ENCODE measurements at places on chromosomes 2 and 18. TPM values are rescaled to one million over a fixed set of nuclear protein-coding genes. Genes with fewer than 3 reads are reported as not detected.
A peak's percentile ranks its signal among the peaks of the same experiment; 100 is the strongest.

Gene RAB6D
- total RNA-seq, result not detected

Gene TACR1
- total RNA-seq, result 0.84 TPM

DNA sequence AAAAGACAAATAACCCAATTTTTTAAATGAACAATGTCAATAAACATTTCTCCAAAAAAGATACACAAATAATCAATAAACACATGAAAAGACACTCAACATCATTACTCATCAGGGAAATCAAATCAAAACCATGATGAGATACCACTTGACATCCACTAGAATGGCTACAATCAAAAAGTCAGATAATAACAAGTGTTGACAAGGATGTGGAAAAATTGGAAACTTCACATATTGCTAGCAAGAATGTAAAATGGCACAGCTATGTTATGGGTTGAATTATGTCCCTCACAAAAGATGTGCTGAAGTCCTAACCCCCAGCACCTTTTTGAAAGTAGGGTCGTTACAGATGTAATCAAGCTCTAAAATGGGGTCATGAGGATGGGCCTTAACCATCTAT lies 33.2 kb downstream of the TNS1 start:
- H3K27ac ChIP-seq, result no peak overlapping the region
- no peaks in the 10 kb centered on the region for H3K36me3 ChIP-seq
- H3K27me3 ChIP-seq, result no peaks in the 10 kb centered on the region

DNA sequence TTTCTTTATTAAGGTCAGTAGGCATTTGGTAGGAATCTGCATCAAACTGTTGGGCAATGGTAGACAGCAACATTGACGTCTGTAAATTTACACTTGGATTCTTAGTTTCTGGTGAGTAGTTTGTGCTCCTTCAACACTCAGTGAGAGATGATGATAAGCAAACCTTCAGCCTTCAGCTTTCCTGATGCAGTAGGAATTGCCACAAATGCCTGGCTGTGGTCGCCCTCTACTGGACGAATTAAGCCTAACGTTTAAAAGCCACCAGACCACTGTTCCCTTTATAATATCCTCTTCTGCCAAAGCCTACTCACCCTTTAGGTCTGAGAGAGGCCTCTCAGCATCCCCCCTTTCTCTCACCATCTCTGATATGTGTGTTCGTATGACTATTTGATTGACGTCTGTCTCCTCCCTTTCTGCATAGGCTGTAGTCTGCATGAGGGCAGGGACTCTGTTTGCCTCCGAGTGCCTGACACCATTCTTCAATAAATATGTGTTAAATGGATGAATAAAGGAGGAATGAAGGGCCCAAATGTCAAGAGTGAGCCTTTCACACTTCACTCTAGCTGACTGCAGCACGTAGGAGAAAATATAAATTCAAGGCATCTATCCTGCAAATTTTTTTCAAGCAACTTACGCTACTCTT lies 47.0 kb upstream of the PLEKHM3 start:
- peak; percentile 71 for DNase-seq
- H3K27me3 ChIP-seq, result no peaks in the 10 kb centered on the region
- H3K4me3 ChIP-seq, result no peak overlapping the region
- no peaks in the 10 kb centered on the region for H3K36me3 ChIP-seq
- no peaks in the 10 kb centered on the region for H3K4me1 ChIP-seq
- H3K27ac ChIP-seq, result no peak overlapping the region

DNA sequence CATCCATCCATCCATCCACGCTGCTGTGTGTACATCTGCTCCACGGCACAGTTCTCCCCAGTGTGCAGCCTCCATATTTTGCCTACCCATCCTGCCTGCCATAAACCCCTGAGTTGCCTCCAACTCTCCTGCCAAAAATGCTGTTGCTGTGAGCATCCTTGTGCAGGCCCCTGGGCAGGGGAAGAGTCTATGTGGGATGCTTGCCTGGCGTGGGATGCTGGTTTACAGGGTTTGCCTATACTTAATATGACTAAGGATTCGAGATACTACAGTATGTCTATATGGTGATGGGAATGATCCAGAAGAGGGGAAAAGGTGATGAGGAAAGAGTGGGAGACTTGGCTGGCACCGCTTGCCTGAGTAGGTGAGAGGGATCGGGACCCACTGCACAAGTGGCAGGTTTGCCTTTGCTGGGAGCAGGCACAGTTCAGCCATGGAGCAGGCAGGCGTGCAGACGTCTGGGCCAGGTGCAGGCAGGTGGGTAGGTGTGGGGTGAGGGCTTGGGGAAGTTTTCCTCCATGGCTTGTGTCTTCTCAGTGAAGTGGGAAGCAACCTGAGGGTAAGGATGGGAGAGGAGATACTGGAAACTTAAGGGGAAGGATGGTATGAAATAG lies 30.2 kb upstream of the FAHD2A start:
- no peak for DNase-seq
- no peaks in the 10 kb centered on the region for H3K36me3 ChIP-seq
- no peaks in the 10 kb centered on the region for H3K4me1 ChIP-seq
- no peak overlapping the region for H3K4me3 ChIP-seq

GRCh38 chr2:69213201-69213600 lies 173.8 kb downstream of the GFPT1 start:
- no peak for DNase-seq
- no peaks in the 10 kb centered on the region for H3K4me1 ChIP-seq
- no peaks in the 10 kb centered on the region for H3K27me3 ChIP-seq
- no peak overlapping the region for H3K4me3 ChIP-seq

- no peak for DNase-seq
- no peaks in the 10 kb centered on the region for H3K36me3 ChIP-seq
- no peaks in the 10 kb centered on the region for H3K4me1 ChIP-seq
- H3K27ac ChIP-seq, result no peak overlapping the region
- no peak overlapping the region for H3K4me3 ChIP-seq
- H3K27me3 ChIP-seq, result no peaks in the 10 kb centered on the region
These were observed 242.6 kb upstream of the TCF4 start for GRCh38 chr18:55830544-55830943.

GRCh38 chr2:186751790-186752189 lies 57.9 kb downstream of the FAM171B start:
- no peaks in the 10 kb centered on the region for H3K4me1 ChIP-seq
- H3K27me3 ChIP-seq, result no peaks in the 10 kb centered on the region
- H3K4me3 ChIP-seq, result no peak overlapping the region
- no peak overlapping the region for H3K27ac ChIP-seq
- no peak for DNase-seq

Gene PCARE
- total RNA-seq, result not detected

GRCh38 chr2:201572846-201573508 lies 70.3 kb downstream of the TMEM237 start:
- no peak overlapping the region for H3K4me3 ChIP-seq
- H3K27ac ChIP-seq, result no peak overlapping the region
- no peaks in the 10 kb centered on the region for H3K27me3 ChIP-seq
- H3K36me3 ChIP-seq, result no peaks in the 10 kb centered on the region
- DNase-seq, result no peak

DNA sequence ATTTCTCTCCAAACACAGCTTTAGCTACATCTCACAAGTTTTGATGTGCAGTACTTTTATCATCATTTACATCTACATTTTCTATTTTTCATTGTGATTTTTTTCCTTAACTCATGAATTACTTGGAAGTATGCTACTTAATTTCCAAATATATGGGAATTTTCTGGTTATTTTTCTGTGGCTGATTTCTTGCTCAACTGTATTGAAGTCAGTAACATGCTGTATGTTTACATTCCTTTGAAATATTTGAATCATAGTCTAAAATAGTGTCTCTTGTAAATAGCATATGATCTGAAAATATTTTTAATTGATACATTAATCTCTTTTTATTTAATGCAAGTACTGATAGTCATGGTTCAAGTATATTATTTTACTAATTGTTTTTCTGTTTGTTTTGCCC lies 26.0 kb upstream of the GALNT5 start:
- peaks cover 5% of the 10 kb centered on the region for H3K27me3 ChIP-seq
- no peak overlapping the region for H3K27ac ChIP-seq
- no peak for DNase-seq
- H3K36me3 ChIP-seq, result no peaks in the 10 kb centered on the region
- H3K4me1 ChIP-seq, result no peaks in the 10 kb centered on the region

DNA sequence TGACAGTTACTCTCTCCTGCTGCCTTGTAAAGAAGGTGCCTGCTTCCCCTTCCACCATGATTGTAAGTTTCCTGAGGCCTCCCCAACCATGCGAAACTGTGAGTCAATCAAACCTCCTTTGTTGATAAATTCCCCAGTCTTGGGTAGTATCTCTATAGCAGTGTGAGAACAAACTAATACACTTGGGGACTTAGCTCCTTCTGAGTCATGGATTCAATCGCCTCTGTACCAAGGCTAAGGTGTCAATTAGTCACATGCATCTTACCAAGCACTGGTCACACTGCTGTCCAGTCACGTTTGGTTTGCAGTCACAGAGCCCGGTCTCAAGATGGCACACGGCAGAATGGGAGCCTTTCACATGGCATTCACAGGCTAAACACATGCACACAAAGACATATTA lies 100.6 kb downstream of the LAMA1 start:
- H3K27me3 ChIP-seq, result no peaks in the 10 kb centered on the region
- no peaks in the 10 kb centered on the region for H3K36me3 ChIP-seq
- no peak overlapping the region for H3K4me3 ChIP-seq
- no peak for DNase-seq
- H3K27ac ChIP-seq, result no peak overlapping the region

- no peak overlapping the region for H3K4me3 ChIP-seq
- H3K27ac ChIP-seq, result no peak overlapping the region
- H3K27me3 ChIP-seq, result no peaks in the 10 kb centered on the region
- H3K36me3 ChIP-seq, result no peaks in the 10 kb centered on the region
- no peak for DNase-seq
These were observed 937 bp downstream of the EGR4 start for GRCh38 chr2:73292316-73292905.

Gene NCKAP1
- 64.2 TPM for total RNA-seq

Gene TEX44
- total RNA-seq, result not detected

Gene FAM237A
- not detected for total RNA-seq

- H3K4me3 ChIP-seq, result no peak overlapping the region
- no peaks in the 10 kb centered on the region for H3K27me3 ChIP-seq
- H3K4me1 ChIP-seq, result no peaks in the 10 kb centered on the region
- H3K36me3 ChIP-seq, result no peaks in the 10 kb centered on the region
- no peak overlapping the region for H3K27ac ChIP-seq
- no peak for DNase-seq
These were observed 61.9 kb upstream of the PPP1CB start for GRCh38 chr2:28689771-28690170.

DNA sequence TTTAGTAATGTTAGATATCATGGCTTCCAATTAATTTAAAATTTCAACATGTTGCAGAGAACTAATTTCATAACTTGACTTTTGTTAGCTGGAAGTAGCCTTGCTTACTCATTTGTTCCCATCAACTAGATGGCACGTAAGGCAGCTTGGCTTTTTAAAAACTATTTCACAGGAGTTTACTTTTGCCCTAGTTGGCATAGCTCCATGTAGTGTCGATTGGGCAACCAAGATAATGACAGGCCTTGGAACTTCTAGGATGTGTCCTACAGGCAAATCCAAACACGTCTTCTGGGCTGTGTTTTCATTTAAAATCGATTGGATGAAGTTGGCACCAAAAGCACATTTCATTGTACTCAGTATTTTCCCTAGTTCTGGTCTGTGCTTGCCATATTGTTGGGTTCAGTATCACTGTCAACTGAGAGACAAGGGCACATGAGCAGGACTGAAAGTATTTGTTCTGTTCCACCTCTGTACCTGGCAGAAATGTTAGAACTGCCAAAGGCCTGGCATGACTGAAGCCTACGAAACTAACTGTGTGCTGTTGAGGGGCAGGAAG lies 29.4 kb downstream of the HADHB start:
- peaks cover 11% of the 10 kb centered on the region for H3K4me1 ChIP-seq
- H3K27me3 ChIP-seq, result no peaks in the 10 kb centered on the region
- DNase-seq, result peak; percentile 52
- peaks cover 25% of the 10 kb centered on the region for H3K36me3 ChIP-seq

Gene SP110
- total RNA-seq, result 5.3 TPM

GRCh38 chr2:227450311-227450841 lies 21.6 kb upstream of the AGFG1 start:
- no peak overlapping the region for H3K4me3 ChIP-seq
- H3K27me3 ChIP-seq, result no peaks in the 10 kb centered on the region
- peaks cover 25% of the 10 kb centered on the region for H3K4me1 ChIP-seq
- H3K36me3 ChIP-seq, result no peaks in the 10 kb centered on the region
- no peak for DNase-seq

GRCh38 chr2:51472300-51472699 lies 440.4 kb upstream of the NRXN1 start:
- no peaks in the 10 kb centered on the region for H3K27me3 ChIP-seq
- no peak overlapping the region for H3K4me3 ChIP-seq
- no peaks in the 10 kb centered on the region for H3K36me3 ChIP-seq
- no peaks in the 10 kb centered on the region for H3K4me1 ChIP-seq

- DNase-seq, result no peak
- no peak overlapping the region for H3K27ac ChIP-seq
- H3K36me3 ChIP-seq, result peaks cover 54% of the 10 kb centered on the region
- H3K27me3 ChIP-seq, result no peaks in the 10 kb centered on the region
- H3K4me3 ChIP-seq, result no peak overlapping the region
These were observed 18.8 kb upstream of the CASP10 start for GRCh38 chr2:201164166-201164565.

GRCh38 chr2:31401580-31401979 lies 13.0 kb downstream of the XDH start:
- H3K27ac ChIP-seq, result no peak overlapping the region
- no peak for DNase-seq
- H3K4me3 ChIP-seq, result no peak overlapping the region
- H3K27me3 ChIP-seq, result no peaks in the 10 kb centered on the region
- peaks cover 11% of the 10 kb centered on the region for H3K36me3 ChIP-seq

GRCh38 chr2:149041482-149041881 lies 3.0 kb downstream of the LYPD6B start:
- H3K4me1 ChIP-seq, result peaks cover 6% of the 10 kb centered on the region
- no peaks in the 10 kb centered on the region for H3K36me3 ChIP-seq
- no peak for DNase-seq
- no peak overlapping the region for H3K4me3 ChIP-seq
- no peaks in the 10 kb centered on the region for H3K27me3 ChIP-seq

DNA sequence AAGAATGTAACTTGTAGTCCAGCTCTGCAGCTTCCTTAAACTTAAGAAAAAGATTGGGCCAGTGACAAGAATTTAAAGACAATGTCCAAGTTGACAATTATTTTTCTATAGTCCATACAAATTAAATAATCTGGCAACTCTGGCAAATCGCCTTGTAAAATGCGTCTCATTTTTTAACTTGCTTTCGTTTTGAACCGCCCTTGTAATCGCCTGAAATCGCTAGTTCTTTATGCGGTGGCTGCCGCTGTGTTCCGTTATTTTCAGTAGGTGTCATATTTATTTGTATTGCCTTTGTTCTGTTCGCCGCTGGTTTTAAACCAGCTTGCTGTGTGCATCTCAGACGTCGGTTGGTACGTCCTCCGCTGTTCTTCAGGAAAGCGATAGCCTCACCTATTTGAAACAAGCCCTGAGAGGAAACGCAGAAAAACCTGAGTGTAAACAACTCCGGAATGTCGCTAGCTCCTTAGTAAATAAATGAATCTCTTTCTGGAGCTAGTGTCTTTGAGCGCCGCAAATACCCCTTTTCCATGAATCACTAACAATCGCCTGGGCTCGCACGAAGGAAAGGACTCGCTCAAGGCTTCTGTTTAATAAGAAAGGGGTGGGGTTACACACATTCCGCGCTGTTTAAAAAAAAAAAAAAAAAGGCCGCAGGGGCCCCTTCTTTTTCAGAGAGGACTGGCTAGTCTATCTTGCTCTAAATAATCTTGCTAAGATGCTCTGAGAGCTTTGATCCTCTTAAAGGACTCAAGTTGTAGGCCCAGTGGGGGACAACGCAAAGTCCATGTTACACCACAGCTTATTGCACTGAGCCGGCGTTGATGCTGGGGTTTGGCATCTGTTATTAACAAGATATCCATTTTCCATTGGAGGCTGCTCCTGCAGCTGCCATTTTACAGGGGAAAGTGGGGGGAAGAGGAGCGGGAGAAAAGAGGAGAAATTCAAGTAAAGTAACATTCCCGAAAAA lies 3.0 kb downstream of the HOXD8 start:
- H3K4me3 ChIP-seq, result no peak overlapping the region
- H3K36me3 ChIP-seq, result no peaks in the 10 kb centered on the region
- H3K27me3 ChIP-seq, result peaks cover 14% of the 10 kb centered on the region
- H3K27ac ChIP-seq, result no peak overlapping the region
- no peak for DNase-seq
